ENCODE measurements at places on chromosomes 6 and 20.

DNA sequence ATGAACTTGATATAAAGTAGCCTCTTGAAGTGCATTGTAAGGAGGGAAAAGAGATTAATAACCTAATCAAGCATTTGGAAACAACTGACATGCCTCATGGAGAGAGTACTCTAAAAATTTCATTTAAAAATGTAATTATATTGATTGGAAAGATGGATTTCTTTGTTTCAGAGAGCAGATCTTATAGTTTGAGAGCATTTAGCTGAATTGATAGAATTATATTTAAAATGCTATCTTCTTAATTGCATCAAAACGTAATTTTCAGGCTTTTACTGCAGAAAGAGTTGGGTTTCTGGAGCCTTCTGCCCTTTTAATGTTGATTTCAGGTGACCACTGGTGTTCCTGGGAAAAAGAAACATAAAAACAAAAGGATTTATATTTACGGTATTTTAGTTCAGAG lies 130.6 kb downstream of the EDN3 start:
- no peak for DNase-seq

- DNase-seq, result peak; percentile 88
Observed at GRCh38 chr20:34129518-34130162, 17.6 kb upstream of the EIF2S2 start.

GRCh38 chr6:27260369-27260768 lies 12.9 kb downstream of the PRSS16 start:
- no peak for DNase-seq

DNA sequence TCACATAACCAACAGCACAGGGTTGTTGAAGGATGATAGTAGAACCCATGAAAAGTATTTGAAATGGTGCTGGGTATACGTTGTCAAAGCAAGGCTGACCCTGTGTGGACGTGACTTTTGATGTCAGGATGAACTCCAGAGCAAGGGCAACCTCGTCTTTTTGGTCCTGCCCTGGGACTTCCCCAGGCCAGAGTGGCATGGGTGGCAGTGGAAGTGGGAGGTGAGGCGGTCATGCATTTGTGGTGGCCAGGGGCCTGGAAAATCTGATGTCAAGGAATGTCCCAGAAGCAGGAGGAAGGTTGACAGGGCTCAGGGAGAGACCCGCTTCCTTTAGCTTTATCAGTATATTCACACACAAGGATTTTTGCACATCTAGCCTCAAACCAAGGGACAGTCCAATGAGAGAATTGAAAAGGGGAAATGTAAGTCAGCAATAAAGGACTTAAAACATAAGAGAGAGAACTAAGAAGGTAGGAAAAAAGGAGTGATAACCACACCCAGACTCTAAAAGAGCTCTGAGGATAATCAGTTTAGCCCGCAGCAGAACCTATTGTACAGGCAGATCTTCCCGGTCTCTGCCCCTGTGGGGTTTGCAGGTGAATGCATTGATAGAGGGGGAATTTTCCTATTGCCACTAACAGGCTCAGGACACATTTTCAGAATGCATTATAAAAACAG lies 98.8 kb upstream of the HDGFL1 start:
- DNase-seq, result no peak

- DNase-seq, result no peak
Observed at GRCh38 chr6:44917430-44917829, 410.7 kb upstream of the RUNX2 start.

GRCh38 chr6:8382434-8382833 lies 52.9 kb downstream of the SLC35B3 start:
- DNase-seq, result no peak

- DNase-seq, result peak; percentile 43
Observed at GRCh38 chr6:144659202-144660182, 374.4 kb downstream of the UTRN start.

GRCh38 chr6:53205778-53206177 lies 57.1 kb upstream of the GCM1 start:
- DNase-seq, result no peak

GRCh38 chr6:67887747-67888545 lies 747.1 kb upstream of the ADGRB3 start:
- no peak for DNase-seq

DNA sequence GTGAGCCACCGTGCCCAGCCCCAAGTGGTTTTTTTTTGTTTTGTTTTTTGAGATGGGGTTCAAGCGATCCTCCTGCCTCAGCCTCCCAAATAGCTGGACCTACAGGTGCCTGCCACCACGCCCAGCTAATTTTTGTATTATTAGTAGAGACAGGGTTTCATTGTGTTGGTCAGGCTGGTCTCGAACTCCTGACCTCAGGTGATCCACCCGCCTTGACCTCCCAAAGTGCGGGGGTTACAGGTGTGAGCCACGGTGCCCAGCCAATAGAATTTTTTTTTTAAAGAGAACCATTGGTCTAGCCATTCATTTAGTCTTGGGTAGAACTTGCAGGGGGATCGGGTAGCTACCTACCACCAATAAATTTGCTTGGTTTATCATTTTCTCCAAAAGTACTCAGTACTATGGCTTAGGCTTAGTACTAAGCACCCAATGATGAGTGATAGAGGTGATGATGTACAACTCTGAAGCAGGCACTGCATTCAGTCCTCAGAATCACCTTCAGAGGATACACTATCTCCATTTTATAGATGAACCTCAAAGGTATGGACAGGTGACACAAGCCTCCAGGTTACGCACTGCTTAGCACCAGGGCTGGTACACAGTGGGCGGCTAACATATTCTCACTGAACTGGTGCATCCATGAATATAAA lies 12.9 kb upstream of the C20orf203 start:
- DNase-seq, result no peak

DNA sequence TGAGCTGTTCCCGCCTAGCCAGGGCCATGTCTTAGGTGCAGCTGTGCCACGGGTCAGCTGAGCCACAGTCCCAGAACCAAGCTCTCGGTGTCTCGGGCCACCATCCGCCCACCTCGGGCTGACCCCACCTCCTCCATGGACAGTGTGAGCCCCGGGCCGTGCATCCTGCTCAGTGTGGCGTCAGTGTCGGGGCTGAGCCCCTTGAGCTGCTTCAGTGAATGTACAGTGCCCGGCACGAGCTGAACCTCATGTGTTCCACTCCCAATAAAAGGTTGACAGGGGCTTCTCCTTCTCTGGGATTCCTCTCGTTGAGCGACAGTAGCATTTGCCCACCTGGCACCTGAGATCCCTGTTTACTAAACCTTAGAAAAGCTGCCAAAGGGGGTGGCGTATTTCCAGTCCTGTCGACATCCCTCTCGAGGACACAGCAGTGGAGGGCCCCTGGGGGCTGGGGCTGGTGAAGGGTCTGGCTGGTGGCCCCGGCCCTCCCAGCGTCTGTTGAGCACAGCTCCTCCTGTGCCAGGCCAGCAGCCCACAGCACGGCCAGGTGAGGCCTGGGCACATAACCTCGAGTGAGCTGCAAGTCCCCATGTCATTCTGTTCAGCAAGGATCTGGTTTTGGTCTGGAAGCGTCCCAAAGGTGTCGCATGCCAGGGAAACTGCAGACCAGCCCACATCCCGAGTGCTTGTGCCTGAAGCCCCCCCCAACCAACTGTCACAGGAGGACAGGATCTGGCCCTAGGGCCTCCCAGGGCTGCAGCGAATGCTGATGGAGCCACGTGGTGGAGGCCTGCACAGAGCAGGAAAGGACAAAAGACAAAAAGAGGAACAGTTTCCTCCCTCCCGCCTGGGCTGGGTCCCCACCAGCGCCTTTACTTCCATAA lies 21.2 kb upstream of the PYGB start:
- DNase-seq, result peak; percentile 46

- DNase-seq, result no peak
Observed at GRCh38 chr6:39207416-39208222, 21.7 kb downstream of the KCNK5 start.

Data from inflammatory macrophage treated with lipopolysaccharide for 1 hour (primary cell).